ENCODE measurements at places on chromosomes 6 and 20.

- no peak for DNase-seq
These were observed 243.9 kb upstream of the TENT5A start for GRCh38 chr6:81996414-81996813.

DNA sequence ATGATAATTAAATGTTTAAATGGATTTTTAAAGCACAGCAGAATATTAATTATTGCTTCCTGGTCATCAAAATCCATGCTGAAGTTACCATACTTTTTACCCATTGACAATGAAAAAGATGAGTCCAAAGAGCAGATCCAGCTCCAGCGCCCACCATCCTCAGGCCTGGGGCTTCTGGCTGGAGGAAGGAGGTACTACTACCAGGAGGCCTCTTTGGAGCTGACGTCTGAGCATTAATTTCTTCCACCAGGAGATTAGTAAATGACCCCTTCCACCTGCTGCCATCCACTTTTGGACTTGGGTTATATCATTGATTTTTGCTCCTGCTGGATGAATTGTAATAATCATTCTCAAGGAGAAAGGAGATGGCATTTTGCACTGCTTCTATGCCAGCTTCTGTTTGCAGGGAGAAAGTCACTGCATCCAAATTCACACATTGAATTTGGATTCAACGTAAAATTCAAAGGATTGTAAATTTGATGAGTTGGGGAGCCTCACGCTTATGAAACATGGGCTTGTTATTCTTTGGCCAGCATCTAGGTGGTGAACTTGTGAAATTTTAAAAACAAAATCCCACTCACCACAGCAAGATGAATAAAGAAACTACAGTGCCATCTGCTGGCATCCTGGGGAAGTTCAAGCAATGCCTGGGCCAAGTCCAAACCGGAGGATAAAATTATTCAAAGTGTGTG lies 121.8 kb downstream of the SASH1 start:
- peak; percentile 64 for DNase-seq

DNA sequence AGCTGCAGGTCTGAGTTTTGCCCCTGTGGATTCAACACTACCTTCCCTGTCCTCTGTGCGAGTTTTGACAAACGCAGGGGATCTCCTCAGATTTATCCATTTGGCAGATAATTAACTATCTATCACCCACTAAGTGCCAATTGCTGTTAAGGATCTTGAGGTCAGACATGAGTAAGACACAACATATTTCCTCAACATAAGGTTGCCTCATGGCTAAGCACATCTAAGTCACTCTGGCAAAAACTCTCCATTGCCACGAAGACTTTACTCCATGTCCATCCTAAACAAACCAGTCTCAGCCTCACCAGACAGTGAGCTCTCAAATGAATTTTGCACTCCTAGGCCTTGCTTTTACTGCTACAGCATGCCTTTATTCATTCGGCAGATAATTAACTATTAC lies 408.4 kb downstream of the MAFB start:
- no peak for DNase-seq

DNA sequence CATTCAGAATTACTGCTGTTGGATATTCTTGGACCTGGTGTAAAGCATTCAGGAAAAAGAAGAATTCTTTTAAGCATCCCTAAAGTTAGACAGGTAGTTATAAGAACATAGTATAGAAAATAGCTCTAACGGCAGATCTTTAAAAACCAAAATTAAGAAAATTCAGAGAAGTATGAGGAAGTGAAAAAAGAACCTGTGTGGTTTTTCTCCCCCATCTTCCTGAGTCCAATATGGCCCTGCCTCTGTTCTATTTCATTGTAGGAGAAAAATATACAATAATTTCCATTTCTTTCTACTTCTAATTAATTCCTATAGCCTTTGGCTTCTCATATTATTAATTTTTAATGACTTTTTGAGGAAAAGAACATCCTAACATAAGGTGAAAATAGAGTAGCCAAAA lies 47.1 kb downstream of the FHL5 start:
- DNase-seq, result no peak

GRCh38 chr20:1296922-1297321 lies 30.8 kb downstream of the SNPH start:
- no peak for DNase-seq

DNA sequence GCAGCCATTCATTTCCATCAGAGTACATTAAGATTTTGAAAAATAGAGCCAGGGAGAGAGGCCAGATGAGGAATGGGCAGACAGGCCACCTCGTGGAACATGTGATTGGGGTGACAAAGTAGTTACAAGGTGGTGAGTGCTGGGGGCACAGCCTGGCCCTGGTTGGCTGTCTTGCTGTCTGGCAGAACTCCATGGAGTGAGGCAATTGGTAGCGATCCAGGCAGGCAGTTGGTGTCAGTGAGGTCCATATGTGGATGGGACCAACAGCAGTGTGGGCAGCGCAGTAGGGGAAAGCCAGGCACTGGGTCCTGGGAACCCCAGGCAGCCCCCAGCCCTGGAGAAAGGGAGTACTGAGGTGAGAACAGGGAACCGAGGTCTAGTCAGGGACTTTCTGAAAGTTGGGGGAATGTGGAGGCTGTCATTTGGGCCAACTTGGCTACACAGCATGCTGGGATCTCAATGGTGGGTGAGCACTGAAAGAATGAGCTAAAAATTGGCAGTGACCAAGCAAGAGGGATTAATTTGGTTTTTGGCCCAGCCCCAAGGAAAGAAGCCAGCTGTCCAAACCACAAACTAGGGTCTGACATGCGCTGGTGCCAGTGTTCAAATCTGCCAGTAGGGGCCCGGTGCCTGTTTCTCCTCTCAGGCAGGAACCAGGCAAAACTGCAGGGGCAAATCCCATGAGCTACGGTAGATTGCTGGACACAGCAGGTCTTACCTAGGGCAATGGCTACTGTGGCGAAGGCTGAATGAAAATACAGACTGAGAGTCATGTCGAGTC lies 61.4 kb upstream of the E2F3 start:
- no peak for DNase-seq

GRCh38 chr6:149132336-149132735 lies 185.2 kb upstream of the TAB2 start:
- peak; percentile 56 for DNase-seq

DNA sequence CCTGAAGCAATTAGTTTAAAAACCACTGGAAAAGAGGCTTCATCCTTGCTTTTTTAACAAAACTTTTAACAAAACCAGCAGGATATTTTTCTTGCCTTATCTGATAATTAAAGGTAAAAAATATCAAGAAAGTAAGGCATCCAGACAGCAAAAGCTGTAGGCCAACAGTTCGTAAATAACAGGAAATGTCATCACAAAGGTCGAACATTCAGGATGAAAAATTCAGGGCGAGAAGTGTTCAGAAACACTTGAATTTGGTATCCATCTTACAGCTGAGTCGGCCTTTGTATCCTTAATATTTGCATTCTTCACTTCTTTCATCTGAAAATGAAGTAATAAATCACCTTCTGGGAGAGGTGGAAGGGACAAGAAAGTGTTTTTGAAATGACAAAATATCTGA lies 8.2 kb upstream of the FILIP1 start:
- no peak for DNase-seq

- peak; percentile 75 for DNase-seq
These were observed 20.1 kb downstream of the ECT2L start for GRCh38 chr6:138815797-138816528.

- DNase-seq, result peak; percentile 74
These were observed 764 bp downstream of the ZNF292 start for GRCh38 chr6:87155842-87156815.

DNA sequence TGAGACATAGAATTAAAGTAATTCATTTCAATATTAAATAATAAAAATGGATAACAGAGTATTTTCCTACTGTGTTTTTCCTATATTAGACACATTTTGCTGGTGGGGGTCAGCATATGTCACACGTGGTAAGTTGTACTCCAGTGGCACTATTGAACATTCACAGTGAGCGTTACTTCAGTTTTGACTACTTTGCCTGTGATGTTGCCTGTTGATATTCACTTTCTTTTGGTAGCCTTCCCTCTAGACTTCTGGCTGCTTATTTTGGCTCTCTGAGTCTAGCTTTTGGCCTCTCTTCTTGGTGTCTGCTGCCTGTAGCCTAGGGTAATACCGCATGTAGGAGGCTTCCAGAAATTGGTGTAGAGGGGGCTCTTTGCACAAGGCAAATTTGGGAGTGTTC lies 64.4 kb upstream of the TFB1M start:
- no peak for DNase-seq

- no peak for DNase-seq
These were observed 121.2 kb upstream of the SASH1 start for GRCh38 chr6:148221196-148221979.

DNA sequence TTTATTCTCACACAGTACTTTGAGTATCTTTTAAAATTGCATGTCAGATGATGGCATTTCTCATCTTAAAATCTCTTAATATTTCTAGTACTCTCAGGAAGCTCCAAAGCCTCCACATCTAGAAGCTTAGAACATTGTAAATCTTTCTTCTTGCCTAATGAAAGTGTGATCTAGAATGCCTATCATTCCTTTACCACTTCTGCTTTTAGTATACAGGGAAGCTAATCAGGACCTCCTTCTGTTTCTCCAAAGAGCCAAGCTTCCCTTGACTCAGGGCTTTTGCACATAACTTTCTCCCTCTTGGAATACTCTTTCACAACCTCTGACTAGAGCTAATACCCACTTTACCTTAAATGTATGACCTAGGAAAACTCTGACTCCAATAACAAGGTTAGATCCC lies 7.5 kb upstream of the ELOVL4 start:
- DNase-seq, result no peak

DNA sequence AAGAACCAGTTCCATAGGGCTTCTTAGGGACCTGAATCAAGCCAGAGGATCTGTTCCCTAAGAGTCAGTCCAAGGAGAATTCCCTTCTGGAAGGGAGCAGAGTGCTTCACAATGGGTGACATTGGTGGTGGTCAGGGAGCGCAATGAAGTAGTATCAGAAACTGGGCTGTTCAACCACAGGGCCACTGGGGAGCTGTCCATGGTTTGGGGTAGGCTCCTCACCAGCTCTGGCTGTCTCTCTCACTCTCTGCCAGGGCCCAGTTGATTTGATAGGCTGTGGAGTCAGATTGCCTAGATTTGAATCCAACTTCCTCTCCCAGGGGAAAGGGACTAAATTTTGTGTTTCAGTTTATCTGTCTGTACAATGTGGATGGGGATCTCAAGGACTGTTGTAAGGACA lies 36.7 kb upstream of the CHD6 start:
- DNase-seq, result no peak

GRCh38 chr6:112636650-112637262 lies 289.6 kb downstream of the RFPL4B start:
- no peak for DNase-seq

DNA sequence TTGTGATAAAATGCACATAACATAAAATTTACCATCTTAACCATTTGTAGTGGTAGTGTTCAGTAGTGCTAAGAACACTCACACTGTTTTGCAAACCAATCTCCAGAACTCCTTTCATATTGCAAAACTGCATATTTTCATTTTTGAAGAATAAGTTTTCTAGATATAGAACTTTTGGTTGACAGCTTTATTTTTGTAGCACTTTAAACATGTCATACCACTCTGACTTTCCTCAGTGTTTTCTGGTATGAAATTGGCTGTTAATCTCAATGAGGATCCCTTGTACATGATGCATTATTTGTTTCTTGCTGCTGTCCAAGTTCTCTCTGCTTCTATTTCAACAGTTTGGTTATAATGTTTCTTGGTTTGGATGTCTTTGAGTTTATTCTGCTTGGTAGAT lies 45.1 kb upstream of the MICB start:
- DNase-seq, result no peak

- DNase-seq, result no peak
These were observed 140.1 kb downstream of the BTBD3 start for GRCh38 chr20:12057778-12058177.

GRCh38 chr6:146679386-146679785 lies 80.6 kb downstream of the ADGB start:
- peak; percentile 60 for DNase-seq

DNA sequence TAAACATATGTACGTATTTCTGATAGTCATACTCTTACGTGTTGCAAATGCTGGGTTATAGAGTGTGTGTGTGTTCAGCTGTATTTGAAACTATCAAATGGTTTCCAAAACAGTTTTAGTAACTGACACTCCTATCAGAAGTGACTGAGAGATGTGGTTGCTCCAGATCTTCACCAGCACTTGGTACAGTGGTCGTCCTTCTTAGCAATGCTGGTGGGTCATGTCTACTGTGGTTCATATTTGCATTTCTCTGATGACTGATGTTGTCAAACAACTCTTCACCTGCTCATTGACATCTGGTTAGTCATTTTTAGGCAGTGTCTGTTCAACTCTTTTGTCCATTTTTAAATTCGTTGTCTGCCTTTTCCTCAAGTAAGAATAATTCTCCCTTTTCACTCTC lies 259.3 kb downstream of the KIF16B start:
- no peak for DNase-seq

DNA sequence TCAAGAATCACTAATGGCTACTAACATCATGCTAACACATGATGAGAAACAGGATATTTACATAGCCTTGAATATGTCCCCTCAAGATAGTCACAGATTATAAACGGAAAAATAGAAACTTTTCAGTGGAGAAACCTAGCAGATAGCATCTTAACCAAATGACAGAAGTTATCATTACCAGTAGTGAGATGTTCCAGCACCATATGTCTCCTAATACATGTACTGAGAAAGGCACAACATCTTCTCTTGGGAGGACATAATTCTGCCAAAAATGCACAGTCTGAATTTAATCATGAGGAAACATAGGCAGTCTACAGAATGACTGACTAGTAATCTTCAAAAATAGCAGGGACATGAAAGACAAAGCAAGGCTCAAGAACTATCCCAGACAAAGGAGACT lies 19.9 kb upstream of the PRIM2 start:
- DNase-seq, result no peak

GRCh38 chr20:58570204-58570859 lies 55.1 kb upstream of the APCDD1L start:
- DNase-seq, result no peak

DNA sequence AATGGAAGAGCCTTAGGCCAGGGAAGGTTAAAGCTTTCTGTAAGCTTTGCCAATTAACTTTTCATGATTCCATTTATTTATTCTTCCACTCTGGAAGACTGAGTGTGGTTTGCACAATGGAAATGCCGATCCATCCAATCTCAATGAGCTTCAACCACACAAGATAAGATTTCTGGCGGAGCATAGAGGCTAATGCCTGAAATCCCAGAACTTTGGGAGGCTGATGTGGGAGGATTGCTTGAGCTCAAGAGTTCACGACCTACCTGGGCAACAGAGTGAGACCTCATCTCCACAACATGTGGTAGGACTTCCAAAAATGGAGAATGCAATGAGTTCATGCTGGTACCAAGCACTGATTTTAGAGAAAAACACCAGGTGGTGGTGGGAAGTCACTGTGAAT lies 6.2 kb downstream of the ENPP1 start:
- no peak for DNase-seq
